ENCODE measurements at places on chromosomes 6 and 20. TPM values are rescaled to one million over a fixed set of nuclear protein-coding genes. Genes with fewer than 3 reads are reported as not detected.

DNA sequence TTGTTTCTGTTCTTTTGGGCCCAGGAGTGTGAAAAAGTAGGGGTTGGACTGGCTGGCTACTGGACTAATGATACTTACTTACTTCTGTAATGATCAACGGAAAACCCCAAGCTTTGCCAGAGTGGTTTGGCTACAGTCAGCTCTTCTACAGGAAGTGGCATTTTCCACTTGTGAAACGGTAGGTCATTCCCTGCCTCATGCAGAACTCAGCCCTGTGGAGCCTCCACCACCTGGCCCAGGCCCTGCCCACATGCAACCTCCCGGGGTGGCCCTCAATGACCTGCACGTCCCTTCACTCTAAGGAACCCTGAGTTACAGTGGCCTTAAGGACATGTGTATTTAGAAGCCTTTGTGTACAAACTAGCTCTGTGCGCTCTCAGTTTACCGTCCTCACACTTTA is 140.4 kb downstream of the DTNBP1 start:
- DNase-seq: no peak

Gene ECT2L
- not detected for total RNA-seq

DNA sequence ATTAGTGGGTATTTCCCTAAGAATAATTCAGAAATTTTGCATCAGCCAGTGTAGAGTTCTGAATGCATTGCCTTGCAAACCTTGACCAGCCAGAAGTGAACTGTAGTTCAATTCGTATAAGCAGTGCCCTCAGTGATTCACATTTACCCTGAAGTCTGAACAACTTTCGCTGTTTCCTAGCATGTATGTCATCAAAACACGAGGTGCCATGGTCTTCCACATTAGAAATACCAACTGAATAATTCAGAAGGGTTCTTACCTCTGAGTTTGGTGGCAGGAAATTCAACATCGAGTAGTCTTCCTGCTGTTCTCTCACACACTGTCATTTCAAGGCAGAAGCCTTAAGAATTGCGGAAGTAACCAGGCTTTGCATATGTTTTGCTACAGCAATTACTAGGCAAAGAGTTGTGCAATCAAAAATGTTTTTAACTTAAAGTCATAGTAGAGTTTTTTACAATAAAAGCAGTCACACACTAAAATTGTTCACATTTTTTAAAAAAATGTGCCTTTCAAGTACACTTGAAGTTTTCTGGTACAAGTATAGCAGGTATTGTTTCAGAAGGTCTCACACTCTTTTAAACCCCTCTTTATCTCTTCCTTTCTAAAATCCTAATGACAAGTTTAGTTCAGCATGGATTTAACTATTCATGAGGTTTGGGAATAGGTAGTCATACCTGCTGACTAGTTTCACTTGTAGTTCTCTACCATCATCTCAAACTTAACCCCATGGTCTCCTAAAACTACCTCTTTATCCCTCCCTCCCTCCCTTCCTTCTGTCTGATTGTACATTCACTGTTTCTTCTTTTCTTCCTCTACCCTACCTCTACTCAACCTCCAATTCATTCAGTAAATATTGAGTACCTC is 118.3 kb downstream of the STXBP5 start:
- no peak for DNase-seq

Gene CUL9
- total RNA-seq: 7.7 TPM

- DNase-seq: no peak
These were observed 1.1 kb downstream of the HSF2 start for GRCh38 chr6:122400462-122401089.

Gene APCDD1L
- total RNA-seq: 0.07 TPM

DNA sequence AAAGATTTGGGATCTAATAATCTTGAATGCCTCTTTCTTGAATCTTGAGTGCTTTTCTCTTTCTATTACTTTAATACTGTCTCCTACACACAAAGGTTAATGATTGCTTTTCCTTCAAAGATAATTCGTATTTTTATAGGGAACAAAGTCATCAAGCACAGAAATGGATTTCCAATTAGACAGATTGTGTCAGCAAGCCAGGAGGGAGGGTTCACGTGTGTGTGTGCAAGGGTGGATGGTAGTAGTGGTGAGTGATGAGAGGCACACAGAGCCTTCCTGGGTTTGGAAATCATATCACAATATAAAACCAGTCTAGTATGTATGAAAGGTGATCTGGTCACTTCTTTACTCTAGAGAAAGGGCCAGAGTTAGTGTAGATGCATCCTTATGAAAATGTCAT is 51.2 kb upstream of the NEDD9 start:
- DNase-seq: no peak

Gene MRAP2
- total RNA-seq: 0.29 TPM

DNA sequence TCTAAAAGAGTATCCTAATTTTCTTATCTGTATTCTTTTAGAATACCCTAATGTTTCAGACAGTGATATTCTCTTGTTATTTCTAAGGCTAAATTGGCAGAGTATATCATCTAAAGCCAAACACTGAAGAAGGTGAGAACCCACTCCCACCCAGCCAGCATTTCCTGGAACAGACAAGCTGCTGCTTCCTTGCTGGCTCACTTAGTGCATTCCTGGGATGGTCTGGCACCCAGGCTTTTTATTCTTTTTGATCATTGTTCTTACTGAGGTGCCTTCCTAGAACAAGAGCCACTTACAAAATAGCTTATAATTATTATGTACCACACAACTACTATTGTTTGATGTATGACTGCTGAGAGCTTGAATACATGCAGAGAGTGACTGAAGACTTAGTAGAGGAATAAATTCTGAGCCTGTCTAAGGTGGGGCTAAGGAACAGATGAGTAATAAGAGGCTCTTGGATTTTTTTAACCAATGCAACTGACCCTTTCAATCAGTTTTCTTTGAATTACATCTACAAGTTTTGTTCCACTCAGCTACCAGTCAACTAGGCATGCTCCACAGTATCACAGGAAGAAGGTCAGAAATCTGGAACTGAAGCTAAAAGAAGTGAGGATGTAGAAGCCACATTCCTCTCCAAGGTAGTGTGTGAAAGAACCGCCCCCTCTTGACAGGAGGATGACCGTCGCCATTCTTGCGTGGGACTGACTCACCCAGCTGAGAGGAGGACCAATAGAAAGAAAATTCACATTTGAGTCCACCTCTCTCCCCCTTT is 30.1 kb downstream of the PRPH2 start:
- no peak for DNase-seq

- peak; percentile 76 for DNase-seq
These were observed 102.6 kb downstream of the IBTK start for GRCh38 chr6:82144852-82145340.

DNA sequence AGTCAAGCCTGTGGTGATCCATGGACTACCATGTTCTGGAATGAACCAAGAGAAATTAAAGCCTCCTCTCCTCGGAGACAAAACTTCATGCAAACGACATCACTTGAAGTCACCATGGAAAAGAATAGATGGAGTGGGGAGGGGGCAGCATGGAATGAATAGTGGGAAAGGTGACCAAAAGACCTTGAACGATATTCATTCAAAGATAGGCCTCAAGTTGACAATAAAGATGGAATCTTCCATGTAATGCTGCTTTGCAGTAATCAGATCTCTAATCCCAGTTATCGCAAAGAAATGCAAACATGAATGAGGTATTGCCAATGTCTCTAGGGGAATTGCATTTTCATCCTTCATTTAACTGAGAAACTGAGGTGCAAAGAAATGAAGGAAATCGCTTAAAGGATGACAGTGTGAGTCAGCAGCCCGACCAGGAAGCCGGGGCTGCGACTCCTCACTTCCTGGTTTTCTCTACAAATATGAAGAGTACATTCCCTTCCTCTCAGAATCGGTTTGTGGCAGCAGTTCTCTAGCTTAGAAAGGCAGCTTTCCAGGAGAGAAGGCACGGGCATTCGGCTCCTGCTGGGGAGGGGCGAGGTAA is 65.6 kb upstream of the RREB1 start:
- no peak for DNase-seq

DNA sequence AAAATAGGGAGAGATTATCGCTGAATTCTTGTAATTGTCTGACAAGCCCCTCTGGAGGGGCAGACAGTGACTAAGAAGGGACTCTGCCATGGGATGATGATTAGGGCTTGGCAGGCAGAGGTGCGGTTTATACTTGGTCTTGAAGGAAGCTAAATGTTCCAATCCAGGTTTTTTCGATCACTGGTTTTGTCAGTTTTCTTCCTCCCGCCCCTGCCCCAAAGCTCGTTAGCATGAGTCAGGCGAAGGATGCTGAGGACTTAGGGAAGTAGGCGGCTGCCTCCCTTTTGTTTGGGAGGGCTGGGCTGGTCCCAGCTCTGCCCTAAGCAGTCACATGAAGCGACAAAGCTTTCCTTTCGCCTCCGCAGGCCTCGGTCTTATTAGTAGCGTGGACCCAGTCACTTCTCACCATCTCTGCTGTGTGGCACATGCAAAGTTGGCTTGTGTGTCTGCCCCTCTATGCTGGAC is 314.2 kb downstream of the CDC5L start:
- DNase-seq: no peak

DNA sequence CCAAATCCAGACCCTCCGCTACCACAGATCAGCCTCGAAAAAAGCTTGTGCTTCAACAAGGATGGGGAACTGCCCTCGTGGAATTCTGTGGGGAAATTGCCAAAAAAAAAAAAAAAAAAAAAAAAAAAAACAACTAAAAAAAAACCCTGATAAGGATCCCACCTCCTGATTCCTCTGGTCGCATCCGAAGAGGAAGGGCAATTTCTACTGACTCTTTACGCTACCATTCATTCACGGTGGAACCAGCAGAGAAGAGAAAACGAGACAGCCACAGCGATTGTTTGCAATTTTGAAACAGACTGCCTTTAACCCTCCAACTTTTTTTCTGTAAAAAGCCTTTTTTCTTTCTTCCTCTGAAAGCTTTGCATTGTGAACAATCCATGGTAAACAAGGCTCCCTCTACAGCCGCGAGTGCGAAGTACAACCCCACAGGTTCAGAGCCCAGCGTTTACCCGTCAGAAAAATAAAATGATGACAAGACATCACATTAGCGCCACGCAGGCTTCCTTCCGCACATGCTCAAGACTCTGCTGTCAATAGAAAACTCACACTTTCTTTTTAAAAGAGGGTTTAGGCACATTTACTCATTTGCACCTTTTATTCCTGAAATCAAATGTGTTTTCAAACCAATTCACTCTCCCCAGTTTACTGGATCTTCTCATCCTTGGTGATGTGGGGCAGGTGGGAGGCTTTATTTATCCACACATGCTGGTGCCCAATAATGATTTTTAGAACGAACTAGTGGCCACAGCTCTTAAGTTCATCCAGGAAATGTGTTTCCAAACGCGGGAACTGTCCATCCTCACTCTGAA is 100.0 kb downstream of the NOL4L start:
- no peak for DNase-seq

GRCh38 chr20:34016736-34017135 is 23.0 kb downstream of the RALY start:
- DNase-seq: no peak

Gene RSPH9
- total RNA-seq: not detected

GRCh38 chr6:161436106-161436876 is 162.4 kb upstream of the AGPAT4 start:
- DNase-seq: no peak

- no peak for DNase-seq
These were observed 162.8 kb downstream of the GRM1 start for GRCh38 chr6:146191612-146192011.

DNA sequence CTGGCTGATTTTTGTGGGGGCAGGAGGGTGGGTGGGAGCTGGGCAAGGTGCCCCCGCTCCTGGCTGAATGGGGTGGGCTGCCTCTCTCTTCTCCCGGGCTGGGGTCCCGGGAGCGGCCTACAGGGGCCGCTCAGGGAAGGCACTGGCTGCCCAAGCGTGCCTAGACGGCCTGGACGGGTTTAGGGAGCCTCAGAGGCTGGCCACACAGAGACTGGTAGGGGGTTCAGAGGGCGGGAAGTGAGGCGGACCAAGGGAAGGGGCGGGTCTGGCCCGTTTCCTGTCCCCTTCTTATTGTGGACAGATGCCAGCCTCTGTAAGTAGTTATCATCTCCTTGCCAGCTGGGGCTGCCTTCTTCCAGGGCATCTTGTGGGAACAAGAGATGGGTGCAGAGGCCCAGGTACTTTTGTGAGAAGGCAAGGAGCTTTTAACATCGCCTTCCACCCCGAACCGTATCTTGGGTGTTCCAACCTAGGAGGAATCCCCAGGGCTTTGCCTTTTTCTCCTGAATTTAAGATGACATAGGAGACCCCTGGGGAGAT is 437 bp downstream of the CD40 start:
- DNase-seq: peak; percentile 27

DNA sequence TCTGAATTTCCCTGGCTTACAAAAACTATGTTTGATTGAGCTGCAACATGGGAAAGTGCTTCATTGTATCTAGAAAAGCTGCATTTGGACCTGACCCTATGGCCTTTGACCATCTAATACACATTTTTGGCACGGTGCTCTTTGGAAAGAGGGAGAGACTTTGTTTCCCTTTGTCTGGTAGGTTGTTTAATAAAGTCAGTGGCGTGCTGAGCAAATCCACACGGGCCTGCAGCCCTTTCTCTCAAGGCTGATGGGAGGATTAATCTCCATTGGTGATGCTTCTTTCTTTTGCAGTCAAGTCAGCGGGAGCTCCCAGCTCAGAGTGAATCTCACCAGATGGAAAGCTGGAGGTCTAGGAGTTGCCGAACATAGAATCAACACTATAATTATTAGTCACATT is 314.7 kb upstream of the CNR1 start:
- no peak for DNase-seq

Gene AVP
- total RNA-seq: not detected

GRCh38 chr20:10563935-10564492 is 109.8 kb downstream of the JAG1 start:
- no peak for DNase-seq

GRCh38 chr20:37395410-37395797 is 49.5 kb downstream of the SRC start:
- DNase-seq: no peak

DNA sequence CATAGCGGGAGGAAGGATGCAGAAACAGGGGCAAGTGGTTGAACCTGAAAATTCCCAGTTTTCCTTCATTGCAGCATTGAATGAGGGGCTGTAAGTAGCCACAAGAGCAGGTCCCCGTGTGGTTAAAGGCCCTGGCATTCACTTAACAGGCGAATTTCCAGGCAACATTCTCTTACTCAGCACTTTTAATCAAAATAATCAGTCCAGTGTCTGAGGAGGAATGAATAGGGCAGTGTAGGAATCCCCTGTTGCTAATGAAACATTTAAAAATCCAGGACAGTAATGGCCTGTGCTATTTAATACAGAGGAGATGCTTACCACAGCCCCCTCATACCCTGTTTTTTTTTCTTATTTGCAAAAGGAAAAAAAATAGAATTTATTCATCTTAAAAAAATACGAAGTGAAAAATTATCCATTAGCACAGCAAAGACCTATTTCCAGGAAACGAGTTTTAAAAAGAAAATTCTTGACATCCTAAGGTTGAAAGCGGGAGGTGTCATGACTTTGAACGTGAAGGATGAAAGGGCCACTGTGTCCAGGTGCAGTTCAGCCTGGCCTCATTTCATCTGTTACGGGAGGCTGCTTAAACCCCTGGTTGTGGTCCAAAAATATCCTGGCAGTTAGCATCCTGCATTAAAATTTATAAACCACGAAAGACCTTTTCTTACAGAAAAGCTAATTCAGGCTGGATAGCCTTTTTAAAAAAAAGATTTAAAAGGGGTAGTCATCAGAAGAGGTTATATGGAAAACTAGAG is 20.2 kb downstream of the MYLK4 start:
- no peak for DNase-seq

All from gastrocnemius medialis (tissue), 4 donors.